CD4-positive, alpha-beta T cell treated with Interleukin-21 for 1 hour (primary cell): ENCODE measurements at places on chromosomes 12 and 14.

- DNase-seq, result no peak
Observed at GRCh38 chr14:29716150-29716549, 211.5 kb downstream of the PRKD1 start.

DNA sequence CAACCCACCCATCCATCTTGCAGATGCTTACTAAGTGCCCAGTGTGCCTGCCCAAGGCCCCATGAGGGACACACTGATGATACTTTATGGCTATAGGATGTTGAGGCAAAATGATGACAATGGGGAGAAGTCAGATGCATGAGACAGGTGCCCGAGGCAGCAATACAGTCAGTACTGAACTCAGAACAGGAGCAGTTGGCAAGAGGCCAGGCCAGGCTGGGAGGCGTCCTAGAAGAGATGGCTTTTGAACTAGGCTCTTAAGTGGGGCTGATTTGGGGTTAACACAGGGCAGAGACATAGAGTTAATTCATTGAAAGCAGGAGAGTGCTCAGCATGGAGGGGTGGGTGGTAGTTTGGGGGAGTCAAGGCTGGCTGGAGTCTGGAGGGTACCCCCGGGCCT is 15.6 kb downstream of the PLBD2 start:
- DNase-seq, result no peak

DNA sequence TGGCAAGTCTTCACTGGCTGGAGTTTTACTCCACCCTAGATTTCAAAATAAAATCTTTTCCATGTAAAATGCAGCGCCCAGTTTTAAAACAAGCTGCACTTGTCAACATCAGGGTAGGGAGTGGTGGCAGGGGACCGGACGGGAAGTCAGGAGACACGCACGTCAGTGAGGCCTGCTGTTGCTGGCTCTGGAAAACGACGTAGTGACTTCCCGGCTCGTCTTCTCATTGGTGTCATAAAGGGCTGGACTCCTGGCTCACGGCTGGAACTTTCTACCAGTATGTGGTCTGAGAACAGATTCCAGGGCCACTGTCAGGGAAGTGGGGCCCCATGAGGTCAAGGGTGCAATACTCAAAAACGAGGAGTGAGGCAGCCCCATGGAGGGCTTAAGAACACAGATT is 64.2 kb upstream of the FOXN3 start:
- DNase-seq, result no peak

GRCh38 chr12:129002427-129002826 is 149.1 kb downstream of the GLT1D1 start:
- no peak for DNase-seq
